Omental fat pad (tissue), 4 donors: ENCODE measurements at places on chromosomes 7 and 10.

GRCh38 chr10:33126742-33127141 lies 168.7 kb upstream of the ITGB1 start:
- DNase-seq: no peak

DNA sequence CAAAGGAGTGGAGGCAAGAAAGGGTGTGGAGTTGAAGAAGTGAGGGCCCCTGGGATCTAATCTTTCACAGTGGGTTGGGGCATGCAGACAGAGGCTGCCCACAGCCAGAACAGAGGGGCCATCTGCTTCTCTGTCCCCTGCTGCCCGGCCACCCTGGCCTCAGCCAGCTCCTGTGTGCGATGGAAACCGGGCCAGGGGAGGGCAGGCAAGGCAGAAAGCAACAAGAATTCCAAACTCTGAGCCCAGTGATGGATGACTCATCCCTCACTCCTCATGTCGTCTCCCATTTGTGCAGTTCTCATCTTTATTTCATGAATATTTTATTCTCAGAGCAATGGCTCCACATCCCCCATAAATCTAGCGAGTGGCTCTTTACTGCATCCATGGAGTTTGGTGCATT lies 757.1 kb downstream of the GRID1 start:
- no peak for DNase-seq

DNA sequence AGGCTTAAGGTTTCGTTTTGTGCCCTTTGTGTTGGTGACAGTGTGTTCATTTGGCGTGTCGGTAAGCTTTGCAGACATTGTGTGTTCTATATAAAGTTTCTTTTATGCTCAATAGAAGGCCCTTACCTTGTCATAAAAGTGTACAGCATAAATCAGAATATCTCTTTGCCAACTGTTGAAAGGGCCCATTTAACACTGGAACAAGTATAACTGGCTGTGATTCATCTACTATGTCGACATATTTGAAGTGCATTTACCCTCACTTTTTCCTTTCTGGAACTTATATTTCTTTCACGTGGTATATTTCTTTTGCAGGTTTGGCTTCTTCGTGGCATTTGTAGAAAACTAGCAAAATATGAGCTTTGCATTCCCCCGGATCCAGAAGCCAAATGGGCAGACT lies 32.7 kb downstream of the EEPD1 start:
- DNase-seq: no peak

GRCh38 chr10:36534471-36535002 lies 590.9 kb upstream of the ANKRD30A start:
- no peak for DNase-seq

DNA sequence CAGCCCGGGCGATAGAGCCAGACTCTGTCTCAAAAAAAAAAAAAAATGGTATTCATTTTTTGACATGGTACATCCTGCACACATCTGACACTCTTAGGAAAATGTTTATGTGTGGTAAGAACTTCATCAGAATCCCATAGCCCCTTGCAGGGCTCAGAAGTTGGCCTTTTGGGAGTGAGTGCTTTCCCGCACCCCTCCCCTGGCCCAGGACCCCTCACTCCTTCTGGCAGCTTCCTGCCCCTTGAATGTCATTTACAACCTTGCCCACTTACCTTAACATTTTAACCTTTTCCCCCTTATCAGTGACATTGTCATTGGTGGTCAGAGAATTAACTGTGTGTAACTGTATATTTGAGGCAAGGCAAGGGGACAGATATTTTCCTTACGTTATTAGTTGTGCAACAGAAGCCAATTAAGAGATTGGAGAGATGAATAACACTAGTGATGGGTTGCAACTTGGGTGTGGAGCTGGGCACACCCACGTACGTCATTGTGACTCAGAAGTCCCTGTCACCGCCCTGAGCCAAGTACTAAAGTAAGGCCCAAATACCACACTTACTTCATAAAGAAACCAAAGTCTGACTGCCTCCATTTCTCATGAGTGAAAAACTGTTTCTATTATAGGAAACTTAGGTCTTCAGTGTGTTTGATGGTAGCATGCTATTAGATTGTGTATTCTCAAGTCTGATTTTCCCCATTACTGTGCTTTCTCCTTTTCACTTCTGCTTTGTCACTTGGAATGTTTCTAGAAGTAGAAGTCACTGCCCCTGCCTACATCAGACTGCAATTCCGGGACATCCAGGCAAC lies 31.6 kb downstream of the OGDH start:
- DNase-seq: no peak

DNA sequence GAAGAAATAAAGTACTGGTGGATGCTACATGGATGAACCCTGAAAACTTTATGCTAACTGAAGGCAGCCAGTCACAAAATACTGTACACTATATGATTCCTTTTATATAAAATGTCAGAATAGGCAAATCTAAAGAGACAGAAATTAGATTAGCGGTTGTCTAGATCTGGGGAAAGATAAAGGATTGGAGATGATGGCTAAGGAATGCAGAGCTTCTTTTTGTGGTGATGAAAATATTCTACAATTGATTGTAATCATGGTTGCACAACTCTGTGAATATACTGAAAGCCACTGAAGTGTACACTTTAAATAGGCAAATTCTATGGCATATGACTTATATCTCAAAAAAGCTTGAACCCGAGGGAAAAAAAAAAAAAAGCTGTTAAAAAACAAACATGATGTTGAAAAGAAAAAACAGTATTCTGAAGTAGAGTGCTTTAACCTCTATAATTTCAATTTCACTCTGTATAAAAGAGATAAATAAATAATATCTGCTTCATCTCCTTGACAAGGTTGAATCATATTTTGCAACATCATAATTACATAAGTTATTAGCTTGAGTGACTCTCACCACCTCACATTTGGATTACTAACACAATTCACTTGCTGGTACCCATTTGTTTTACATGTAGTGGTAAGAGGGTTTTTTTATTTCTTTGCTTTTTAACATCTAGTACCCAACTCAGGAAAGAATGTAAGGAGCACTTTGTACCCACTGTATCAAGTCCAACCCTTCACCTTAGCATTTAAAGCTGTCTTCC lies 2.8 kb upstream of the GNAI1 start:
- no peak for DNase-seq

DNA sequence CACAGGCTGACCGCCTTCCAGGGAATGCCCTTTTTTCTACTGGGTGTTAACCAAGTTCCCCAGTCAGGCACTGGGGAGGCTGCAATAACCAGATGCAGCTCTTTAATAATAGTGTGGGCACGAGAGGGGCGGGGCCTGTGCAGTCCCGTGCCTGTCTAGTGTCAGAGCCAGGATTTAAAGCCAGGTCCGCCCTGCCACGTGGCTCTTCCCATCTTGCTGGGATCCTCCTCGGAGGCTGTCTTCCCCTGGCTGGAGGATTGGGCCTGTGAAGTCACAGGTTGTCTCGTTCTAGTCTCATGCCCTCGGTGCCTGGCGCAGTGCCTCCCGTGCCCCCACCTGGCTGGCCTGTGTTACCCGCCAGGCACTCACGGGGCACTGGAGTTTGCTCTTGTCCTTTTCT lies 25.2 kb downstream of the TMEM120A start:
- DNase-seq: no peak

- no peak for DNase-seq
Measured at GRCh38 chr10:9297580-9297979, 1243.1 kb downstream of the GATA3 start.

- DNase-seq: no peak
Measured at GRCh38 chr7:13262929-13263530, 575.6 kb downstream of the ARL4A start.

GRCh38 chr7:36289833-36290661 lies 99.6 kb upstream of the ANLN start:
- DNase-seq: no peak

- DNase-seq: no peak
Measured at GRCh38 chr7:49911909-49912308, 138.5 kb downstream of the VWC2 start.

GRCh38 chr10:45550903-45551786 lies 121.4 kb downstream of the ZFAND4 start:
- DNase-seq: no peak

- no peak for DNase-seq
Measured at GRCh38 chr7:30717181-30717580, 34.8 kb upstream of the INMT start.

- no peak for DNase-seq
Measured at GRCh38 chr10:69176823-69177222, 3.2 kb upstream of the SUPV3L1 start.
